Common myeloid progenitor, CD34-positive (primary cell): ENCODE measurements at places on chromosomes 5 and 9.
A peak's percentile ranks its signal among the peaks of the same experiment; 100 is the strongest.

- no peak for DNase-seq
These were observed 28.6 kb upstream of the TNC start for GRCh38 chr9:115146581-115147021.

DNA sequence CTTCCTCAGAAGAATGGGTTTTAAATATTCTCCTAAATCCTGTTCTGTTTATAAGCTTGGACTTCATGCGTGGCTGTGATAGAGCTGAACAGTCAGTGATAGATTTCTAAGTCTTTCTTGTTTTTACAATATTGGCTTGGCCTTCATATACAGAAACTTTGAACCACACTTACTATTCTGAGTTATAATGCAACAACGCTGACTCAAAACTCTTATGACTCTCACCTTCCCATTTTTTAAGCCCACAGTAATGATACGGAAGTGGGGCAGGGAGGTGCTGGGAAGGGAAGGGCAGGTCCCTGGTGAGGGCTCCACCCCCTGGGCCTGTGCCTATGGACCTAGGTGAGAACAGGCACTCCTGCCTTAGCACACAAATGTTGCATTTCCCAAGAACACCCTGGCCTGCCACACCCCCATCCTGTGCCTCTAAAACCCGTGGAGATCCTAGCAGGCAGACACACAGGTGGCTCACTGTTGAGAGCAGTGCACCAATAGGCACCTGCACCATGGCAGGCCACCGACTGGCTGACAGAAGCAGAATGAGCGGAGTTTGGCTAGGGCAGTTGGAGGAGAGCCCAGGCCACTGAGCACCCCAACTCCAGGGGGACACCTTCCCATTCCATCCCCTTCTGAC is 376.7 kb downstream of the GABRG2 start:
- DNase-seq = no peak

- DNase-seq = peak; percentile 28
These were observed 71.2 kb upstream of the CNTLN start for GRCh38 chr9:17063535-17064135.

GRCh38 chr5:54528633-54529209 is 11.2 kb downstream of the SNX18 start:
- DNase-seq = no peak

DNA sequence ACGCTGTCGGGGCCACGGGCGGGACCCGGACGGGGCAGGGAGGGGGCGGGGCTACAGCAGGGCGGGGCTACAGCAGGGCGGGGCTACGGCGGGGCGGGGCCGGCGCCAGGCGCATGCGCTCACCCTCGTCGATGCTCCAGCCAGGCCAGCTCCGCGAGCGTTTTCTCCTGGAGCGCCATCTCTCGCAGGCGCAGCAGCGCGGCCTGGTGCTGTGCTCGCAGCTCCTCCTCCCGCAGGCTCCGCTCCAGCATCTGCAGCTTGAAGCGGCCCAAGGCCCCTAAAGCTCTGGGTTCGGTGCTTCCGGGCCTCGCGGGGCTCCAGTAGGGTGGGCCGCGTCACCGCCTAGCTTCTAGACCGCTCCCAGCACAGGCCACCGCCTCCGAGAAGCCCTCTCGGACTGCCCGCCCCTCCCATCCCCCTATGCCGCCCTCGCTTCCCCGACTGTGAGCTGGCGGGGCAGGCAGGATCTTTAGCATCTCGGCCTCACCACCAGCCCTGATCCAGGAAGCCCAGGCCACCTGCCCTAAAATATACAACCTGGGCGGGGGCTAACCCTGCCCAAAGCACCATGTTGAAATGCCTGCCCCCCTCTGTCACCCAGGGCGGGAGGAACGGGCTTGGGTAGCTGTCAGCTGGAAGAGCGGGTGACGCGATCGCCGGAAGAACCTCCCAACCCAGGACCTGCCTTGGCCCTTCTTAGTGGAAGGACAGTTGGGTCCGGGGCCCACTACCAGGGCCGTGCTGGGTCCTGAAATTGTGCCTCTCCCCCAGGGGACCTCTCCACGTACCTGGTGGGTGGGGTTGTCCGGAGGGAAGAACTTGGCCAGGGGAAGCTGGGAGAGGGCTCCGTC is 21.9 kb upstream of the QSOX2 start:
- DNase-seq = peak; percentile 90

DNA sequence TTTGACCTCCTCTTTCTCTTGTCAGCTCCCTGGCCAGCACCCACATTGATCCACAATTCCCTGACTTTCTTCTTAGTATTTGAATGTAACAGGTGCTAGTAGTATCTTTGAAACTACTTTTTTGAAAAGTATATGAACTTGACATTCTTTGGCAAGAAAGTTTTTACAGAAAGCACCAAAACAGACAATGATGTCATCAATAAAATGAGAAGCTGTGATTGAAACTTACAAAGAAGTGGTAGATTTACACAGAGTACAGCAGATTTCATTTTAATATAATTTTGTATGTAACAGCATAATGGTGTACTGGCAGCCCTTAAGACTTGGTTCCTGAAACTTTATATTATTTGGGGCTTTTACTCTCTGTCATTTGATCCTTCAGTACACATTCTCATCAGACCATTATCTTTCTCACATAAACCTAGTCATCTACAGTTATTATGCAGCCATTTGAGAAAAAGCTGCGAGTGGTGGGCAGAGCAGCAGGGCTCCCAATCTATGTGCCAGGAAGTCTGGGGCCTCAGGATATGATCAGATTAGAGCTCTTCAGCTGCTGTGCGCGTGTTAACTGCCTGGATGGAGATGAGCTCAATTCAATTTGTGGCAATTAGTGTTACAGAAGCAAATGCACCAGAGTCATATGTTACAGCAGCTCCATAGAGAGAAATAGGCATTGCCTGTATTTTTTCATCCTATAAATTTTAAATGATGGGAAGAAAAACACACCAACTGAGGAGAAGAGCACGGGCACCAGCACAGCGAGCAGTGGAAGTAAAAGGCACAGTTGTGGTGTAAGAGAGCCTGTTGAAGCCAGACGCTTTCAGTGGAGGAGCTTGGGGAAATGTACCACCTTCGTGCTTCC is 126.1 kb downstream of the STARD4 start:
- DNase-seq = peak; percentile 12

DNA sequence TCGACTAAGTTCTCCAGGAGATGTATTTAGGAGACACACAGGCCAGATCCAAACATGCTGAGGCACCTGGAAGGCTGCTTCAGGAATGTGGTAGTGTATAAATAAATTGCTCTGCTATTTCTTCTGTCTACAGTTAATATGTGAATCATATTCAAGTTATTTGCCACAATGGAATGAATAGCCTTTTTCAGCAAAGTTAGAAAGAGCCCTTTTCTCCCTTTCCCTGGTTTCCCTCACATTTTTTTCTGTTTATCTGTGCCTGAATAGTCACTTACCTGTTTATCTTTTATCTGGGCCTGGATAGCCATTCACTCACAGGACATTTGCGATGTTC is 44.1 kb upstream of the CLINT1 start:
- DNase-seq = no peak

GRCh38 chr9:93651521-93651950 is 75.2 kb downstream of the PHF2 start:
- no peak for DNase-seq

DNA sequence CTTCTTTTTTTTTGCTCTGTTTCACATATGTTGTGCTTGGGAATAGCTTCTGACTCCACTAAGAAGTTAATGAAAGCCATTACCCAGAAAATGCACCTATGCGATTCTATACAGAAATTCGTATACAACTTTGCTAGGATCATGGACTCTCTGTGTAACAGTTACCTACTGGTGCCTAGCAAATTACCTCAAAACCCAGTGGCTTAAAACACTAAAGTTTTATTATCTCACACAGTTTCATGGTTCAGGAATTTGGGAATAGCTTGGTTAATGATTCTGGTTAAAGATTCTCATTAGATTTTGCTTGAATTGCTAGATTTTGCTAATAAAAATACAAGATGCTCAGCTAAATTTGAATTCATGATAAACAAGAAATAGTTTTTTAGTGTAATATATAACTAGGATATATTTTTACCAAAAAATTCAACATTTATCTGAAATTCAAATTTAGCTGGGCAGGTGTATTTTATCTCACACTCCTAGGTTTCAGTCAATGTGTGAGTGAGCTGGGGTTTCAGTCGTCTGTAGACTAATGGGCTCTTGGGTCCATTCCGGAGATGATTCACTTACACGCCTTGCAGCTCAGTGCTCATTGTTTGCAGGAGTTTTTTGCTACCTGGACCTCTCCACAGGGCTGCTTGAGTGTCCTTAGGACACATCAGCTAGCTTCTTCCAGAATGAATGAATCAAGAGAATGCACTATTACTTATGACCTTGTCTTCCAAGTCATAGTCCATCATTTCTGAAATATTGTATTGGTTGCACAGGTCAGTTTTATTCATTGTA is 75.1 kb downstream of the MROH2B start:
- no peak for DNase-seq
